GM23248 (cell line): ENCODE measurements at places on chromosomes 2 and 18.

DNA sequence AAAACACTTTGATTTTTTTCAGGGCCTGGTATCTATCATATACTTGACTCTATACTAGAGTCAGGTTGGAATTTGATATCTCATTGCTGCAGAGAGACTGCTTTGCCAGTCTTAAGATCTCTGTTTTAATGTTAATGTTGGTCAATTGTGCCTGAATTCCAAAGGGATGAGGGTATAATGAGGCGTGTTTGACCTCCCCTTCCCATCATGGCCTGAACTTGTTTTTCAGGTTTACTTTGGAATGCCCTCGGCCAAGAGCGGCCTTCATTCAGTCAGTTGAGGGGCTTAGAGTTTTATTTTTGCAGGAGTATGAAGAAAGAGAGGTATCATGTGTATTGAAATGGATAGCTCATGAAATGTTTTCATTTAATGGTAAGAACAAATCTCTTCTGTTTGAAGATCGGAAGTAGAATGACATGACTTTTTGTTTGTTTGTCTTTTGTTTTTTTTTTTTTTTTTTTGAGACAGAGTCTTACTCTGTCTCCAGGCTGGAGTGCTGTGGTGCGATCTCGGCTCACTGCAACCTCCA lies 119.0 kb downstream of the KIAA1328 start:
- no peak for DNase-seq

DNA sequence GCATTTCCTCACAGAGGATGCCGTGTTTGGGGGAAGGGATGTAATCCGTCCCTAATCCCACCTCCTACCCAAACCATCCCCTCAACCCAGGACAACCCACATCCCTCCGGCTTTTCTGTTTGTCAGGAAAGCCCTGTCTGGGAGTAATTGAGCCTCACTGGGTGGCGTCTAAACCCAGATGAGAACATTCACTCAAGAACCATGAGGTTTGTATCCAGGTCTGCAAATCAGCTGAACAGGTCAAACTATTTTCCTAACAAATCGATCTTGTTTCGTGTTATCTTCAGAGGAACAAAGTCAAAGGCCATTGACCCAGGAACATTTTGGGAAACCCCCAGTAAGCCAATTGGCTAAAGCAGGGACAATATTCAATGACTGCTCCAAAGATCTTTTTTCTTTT lies 25.7 kb downstream of the CYP27C1 start:
- no peak for DNase-seq

DNA sequence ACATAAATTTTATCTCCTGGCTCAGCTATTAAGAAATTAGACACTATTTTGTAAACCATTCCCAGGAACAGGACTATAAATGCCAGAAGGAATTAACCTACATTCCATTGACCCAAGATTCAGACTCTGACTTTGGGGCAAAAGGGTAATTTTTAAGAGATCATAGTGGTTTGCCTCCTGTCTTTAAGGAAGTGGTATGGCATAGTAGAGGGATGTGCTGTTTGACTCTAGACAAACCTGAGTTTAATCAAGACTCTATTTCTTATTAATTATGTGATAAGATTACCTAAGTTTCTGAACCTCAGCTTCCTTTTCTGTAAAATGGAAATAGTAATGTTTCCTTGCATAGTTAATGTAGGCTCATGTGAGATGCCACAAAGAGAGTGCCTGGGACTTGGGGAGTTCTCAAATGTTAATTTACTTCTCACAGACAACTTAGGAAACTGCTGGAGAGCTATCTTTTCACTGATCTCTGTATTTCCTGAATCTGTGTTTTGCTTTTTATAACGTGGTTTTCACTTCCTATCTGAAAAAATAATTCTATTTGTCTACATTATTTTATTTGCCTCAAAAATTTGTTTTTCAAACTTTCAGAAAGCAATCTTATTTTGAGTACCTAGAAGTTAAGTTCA lies 11.9 kb upstream of the SLC40A1 start:
- no peak for DNase-seq

GRCh38 chr2:63875559-63876245 lies 34.0 kb downstream of the UGP2 start:
- DNase-seq = peak; percentile 46

GRCh38 chr2:161580426-161580825 lies 43.8 kb upstream of the SLC4A10 start:
- DNase-seq = no peak
